ENCODE measurements at places on chromosomes 4 and X.

DNA sequence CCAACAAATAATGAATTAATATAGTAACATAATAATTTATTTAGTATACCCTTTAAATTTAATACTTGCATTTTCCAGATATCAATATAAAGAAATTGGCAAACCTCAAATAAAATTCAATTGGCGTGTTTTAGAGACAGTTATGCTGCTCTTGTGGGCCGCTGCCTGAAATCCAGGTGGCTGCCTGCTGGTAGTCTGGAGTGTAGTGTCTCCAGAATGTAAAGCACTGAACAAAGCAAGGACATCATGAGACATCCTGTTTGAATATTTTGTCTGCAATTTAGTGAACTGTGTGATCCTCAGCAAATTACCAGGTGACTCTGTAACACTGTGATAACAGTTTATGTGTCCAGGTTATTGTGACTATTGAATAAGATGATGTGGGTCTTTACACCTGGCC lies 29.9 kb downstream of the ZFP42 start:
- no peak for DNase-seq

DNA sequence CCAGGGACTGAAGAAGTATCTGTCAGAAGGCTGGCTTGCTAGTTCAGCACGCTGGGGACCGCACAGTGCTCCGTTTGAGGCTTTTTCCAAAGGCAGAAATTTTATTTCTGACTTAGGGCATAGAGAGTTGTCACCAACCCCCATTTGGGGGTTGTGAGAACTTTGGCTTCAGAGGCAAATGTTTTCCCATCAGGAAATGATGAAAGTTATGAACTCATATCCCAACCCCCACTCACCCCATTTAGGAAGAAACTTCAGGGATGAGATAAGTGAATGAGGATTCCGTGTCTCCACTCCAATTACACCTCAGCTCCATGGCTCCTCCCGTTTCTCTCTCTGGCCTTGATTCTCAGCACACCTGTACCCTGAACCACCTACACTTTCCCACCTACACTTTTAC lies 4.3 kb upstream of the WDR13 start:
- DNase-seq, result no peak

- DNase-seq, result no peak
Measured at GRCh38 chrX:9525511-9526248, 60.8 kb downstream of the TBL1X start.

DNA sequence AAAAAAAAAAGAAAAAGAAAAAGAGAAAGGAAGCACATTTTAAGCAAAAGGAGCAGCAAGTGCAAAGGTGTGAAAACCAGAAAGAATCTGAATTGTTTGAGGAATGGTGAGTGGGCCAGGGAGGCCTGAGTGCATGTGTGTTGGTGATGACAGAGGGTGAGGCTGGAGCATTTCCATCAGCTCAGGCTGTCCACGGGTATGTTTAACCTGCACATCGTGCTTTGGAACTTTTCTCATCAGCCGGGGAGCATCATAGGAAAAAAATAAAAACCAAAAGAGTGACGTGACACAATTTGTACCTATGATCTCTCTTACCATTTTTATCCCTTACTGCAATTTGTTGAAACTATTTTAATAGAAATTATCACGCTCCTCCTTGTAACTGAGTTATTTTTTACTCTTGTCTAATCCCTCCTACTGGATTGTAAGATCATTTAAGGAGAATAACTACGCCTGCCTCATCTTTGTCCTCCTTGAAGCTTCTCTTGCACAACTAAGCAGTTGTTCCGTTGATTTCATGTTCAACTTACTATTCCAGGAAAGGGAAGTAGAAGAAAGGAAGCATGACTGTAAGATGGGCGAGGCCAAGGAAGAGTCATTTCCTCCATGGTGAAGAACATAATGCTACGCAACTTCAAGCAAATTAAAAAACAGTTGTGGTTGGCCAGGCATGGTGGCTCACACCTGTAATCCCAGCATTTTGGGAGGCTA lies 7.0 kb downstream of the PALLD start:
- peak; percentile 62 for DNase-seq

DNA sequence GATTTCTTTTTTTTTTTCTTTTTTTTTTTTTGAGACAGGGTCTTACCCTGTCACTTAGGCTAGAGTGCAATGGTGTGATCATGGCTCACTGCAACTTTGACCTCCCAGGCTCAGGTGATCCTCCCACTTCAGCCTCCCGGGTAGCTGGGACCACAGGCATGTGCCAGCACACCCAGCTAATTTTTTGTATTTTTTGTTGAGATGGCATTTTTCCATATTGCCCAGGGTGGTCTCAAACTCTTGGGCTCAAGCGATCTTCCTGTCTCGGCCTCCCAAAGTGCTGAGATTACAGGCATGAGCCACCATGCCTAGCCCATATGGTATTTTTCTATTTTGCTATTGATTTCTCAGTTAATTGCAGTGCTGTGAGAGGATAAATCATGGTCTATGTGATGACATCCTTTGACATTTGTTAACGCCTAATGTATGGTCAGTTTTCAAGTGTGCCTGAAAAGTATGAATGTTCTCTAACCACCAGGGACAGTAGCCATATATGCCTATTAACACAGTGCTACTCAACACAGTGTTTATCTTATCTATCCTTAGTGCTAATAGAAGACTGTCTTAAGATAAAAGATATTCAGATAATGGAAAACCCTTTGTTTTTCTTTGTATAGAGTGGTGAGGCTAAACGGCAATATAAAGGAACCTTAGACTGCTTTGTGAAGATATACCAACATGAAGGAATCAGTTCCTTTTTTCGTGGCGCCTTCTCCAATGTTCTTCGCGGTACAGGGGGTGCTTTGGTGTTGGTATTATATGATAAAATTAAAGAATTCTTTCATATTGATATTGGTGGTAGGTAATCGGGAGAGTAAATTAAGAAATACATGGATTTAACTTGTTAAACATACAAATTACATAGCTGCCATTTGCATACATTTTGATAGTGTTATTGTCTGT lies 9.1 kb upstream of the HSPA4L start:
- DNase-seq, result no peak

DNA sequence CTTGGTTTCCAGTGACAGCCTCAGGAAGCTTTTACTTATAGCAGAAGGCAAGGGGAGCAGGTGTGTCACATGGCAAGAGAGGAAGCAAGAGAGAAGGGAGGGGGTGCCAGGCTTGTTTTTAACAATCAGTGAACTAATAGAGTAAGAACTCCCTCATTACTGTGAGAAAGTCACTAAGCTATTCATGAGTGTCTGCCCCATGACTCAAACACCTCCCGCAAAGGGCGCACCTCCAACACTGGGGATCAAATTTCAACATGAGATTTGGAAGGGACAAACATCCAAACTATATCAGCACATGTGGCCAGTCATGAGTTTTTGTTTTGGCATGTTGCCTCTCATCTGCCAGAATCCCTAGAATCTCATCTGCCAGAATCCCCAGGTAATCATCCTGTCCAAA lies 183.5 kb upstream of the C1QTNF7 start:
- no peak for DNase-seq

DNA sequence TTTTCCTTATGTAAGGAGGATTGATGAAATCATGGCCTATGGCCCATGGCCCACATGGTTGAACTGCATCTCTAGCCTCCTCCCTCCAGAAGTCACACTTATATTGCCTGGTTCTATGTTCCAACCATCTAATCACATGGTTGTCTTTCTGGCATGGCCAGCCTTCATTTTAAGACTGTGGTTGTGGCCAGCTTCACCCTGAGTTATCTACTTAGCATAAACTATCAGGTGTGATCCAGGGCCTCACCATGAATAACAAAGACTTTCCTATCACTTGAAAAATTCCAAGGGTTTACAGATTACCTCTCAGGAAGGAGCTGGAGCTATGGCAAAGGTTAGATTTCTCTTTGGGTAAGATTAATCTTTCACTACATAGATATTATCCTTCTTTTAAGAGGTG lies 222.8 kb downstream of the SNCA start:
- no peak for DNase-seq

DNA sequence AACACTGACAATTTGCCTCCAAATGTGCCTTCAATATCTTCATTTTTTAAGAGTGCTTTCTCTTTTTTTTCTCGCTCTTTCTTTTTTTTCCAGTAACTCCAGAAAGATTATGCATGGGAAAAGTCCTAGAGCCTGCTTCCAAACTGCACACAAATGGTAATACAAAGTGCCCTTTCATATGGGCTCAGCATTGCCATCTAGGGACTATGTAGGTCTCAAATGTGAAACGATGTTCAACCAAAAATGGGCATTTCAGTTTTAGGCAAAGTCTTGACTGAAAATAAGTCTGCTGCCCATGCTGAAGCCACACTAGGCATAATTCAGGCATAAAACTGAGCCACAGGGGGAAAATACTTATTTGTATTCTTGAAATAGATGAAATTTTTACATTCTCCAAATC lies 65.6 kb downstream of the SYNPO2 start:
- DNase-seq, result no peak

GRCh38 chr4:14967982-14968381 lies 34.3 kb upstream of the CPEB2 start:
- DNase-seq, result no peak

- peak; percentile 41 for DNase-seq
Measured at GRCh38 chrX:72123471-72124185, 8.1 kb downstream of the RTL5 start.

DNA sequence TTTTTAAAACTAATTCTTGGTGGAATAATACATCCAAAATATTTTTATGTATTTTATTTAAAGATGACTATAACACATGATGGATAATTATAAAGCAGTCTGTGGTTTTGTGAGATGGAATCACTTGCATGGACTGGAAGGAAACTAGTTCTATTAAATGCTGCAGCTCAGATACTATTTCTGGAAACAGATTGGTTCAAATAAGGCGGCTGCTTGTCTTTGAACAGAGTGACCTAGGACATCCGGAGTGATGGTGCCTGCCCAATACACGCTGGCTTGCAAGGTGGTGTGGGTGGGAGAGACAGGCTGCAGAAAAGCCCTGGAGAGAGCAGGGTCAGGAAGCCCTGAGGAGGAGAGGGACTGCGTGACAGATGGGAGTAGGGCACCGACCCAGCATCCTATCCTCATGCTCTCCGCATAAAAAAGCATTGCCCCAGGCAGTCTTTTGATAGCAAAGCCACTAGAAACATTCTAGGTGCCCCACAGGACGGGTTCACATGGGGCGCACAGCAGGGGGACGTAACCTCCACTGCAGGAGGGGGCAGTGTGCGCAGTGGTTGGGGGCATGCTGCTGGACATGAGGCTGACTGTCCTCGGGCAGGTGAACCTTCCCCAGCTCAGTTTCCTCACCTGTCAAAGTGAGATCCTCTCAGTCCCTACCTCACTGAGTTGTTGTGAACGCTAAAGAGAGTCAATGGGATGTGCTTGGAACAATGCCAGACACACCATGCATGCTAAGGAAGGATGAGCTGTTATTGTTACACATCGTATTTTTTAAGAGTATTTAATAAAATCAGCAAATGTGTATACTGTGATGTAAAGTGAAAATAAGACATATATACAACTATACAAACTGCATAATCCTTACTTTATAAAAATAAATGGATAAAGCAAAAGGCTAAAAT lies 71.3 kb downstream of the EVC2 start:
- DNase-seq, result no peak

GRCh38 chr4:103046416-103047290 lies 27.1 kb upstream of the SLC9B1 start:
- DNase-seq, result peak; percentile 35

DNA sequence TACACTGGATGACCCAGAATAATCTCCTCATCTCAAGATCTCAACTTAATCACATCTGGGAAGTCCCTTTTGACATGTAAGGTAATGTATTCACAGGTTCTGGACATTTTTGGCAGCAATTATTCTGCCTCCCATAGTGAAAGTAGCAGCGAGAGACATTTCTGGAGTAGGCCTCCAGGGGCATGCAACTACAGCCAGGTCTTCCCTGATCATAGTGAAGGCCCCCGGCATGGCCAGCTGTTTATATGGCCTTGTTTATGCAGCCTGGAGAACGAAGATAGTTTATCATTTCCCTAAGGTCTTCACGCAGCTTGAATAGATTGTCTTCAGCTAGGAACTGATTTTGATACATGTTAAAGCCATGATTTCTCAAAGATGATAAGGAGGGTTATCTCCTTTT lies 139.9 kb downstream of the RNF150 start:
- no peak for DNase-seq

GRCh38 chrX:31397119-31397518 lies 325.3 kb upstream of the FTHL17 start:
- DNase-seq, result no peak

GRCh38 chr4:128565565-128566186 lies 243.8 kb upstream of the JADE1 start:
- DNase-seq, result peak; percentile 19

GRCh38 chrX:13956998-13957397 lies 72.7 kb downstream of the GEMIN8 start:
- no peak for DNase-seq

DNA sequence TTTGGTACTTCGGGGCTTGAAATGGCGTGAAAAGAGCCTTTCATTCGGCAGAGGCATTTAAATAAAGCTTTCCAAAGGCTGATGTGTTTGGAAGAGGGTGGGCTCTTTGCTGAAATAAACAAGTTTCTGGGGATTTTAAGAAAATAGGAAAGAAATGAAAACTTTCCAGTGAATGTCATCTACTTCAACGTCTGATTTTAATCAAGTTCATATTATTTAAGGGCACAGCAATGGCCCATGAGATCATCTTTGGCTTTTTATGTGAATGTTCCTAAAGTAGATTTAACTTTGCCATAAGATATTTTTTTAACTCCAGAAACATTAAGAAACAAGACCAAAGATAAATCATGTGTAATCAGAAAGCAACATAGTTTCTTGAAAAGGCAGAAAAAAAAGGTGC lies 69.8 kb upstream of the TTC29 start:
- no peak for DNase-seq

GRCh38 chr4:137025484-137026059 lies 506.7 kb downstream of the PCDH18 start:
- no peak for DNase-seq

DNA sequence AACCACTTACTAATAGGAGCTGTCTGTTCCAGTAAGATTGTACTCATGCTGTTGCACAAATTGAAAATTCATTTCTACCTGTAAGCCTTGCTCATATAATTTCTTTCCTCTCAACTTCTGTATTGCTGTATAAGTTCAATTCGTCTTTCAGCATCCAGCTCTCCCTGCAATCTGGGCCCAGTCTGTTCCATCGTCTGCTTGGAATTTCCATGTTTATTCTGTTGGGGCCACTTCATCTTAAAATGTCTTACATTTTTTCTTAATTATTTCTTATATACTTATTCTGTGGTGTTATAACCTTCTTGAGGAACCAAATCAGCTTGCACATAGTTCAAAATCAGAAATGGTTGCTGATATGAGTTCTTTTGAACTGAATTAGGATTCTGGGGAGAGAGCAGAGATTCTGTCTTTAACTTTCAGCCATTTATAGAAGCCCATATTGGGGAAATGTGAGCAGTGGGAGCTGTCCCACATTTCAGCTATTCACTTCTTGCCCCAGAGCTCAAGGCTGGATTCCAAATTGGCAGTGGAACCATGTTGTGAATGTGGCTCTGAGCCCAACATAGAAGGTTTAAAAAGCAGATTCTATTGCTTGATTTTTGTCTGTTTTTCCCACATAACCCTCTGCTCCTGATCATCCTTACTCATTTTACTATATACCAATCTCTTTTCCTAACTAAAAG lies 291.9 kb downstream of the BMPR1B start:
- DNase-seq, result no peak
